Frontal cortex (tissue), 4 donors: ENCODE measurements at places on chromosomes 12 and 14. TPM values are rescaled to one million over a fixed set of nuclear protein-coding genes. Genes with fewer than 3 reads are reported as not detected.

Gene KRT1
- total RNA-seq: 0.82 TPM

Gene GPR84
- not detected for total RNA-seq

Gene LALBA
- total RNA-seq: not detected

Gene GPX2
- total RNA-seq: not detected

Gene AMN
- total RNA-seq: under 0.01 TPM

Gene FOXN4
- total RNA-seq: under 0.01 TPM

Gene SRGAP1
- total RNA-seq: 40.8 TPM

Gene CHST11
- total RNA-seq: 22.0 TPM

Gene YARS2
- 24.1 TPM for total RNA-seq

Gene POTEM
- total RNA-seq: not detected

Gene ALG10B
- 11.8 TPM for total RNA-seq

Gene BMAL2
- 42.4 TPM for total RNA-seq

Gene AKAP6
- 102 TPM for total RNA-seq

Gene TRPV4
- total RNA-seq: not detected

Gene HNRNPA1
- total RNA-seq: 679 TPM

Gene ARHGAP9
- 1.2 TPM for total RNA-seq

Gene BICDL1
- total RNA-seq: 24.5 TPM

GRCh38 chr12:54294953-54295566, 5.8 kb downstream of the NFE2 start:
- no peak for DNase-seq

GRCh38 chr14:99147366-99147740, 124.6 kb downstream of the BCL11B start:
- DNase-seq: no peak

GRCh38 chr14:68655911-68656316, 137.0 kb downstream of the ZFP36L1 start:
- DNase-seq: no peak

GRCh38 chr12:120711411-120711810, 1.2 kb downstream of the UNC119B start:
- DNase-seq: no peak

DNA sequence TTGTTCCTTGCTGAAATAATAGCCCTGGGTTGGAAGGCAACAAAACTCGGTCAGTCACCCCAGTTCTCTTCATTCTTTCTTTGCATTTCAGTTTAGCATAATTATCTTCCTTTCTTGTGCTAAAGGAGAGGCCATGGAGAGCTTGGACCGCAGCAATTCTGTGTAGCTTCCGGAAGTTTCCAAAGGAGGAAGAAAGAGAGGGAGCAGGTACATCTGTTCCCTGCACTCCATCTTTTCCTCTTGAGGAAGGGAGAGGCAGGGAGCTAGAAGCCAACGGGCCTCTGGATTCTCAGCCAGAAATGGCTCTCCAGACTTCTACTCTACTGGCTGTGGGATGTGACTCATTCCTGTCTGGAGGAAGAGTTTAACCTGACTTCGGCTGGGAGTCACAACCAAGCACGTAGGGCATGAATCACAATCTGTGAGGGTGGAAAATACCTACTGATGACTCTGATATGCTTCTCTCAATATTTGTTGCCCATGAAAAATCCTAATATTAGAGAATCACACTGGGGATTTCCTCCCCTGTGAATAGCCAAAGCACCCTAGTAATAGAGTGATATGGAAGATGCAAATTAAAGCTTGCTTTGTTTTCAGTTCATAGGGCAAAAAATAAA, 17.0 kb downstream of the ANO6 start:
- DNase-seq: no peak

DNA sequence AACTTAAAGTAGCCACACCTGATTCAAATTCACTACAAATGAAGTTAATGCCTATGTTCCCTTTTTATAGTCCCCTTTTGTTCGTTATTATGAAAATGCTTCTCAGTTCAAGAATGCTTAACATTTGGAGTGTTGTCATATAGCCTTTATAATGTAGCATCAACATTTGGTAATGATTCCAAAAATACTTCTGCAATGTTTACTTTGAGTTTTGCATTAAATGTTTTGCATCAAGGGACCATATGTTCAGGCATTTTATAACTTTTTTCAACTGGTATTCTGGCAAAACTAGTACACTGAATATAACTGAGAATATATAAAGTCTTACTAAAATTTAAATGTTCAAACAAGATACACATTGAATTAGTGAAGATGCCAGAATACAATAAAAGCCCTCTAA, 209.6 kb upstream of the SLC16A7 start:
- no peak for DNase-seq

DNA sequence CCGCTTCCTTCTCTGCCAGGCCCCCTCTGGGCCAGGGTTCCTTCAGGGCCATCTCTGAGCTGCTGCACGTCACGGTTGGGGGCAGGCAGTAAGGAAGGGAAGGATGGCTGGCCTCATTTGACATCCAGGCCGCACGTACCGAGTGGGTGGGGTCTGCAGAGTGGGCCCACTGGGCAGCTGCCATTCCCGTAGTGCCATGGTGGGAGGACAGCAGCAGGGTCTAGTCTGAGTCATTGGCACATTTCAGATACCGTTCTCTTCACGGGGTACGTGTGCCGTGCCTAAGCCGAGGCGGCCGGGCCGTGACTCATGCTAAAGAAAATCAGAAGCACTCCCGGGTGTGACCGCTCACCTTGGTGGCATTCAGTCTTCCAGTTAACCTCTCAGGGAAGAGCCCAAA, 43.9 kb downstream of the IL31 start:
- DNase-seq: no peak

DNA sequence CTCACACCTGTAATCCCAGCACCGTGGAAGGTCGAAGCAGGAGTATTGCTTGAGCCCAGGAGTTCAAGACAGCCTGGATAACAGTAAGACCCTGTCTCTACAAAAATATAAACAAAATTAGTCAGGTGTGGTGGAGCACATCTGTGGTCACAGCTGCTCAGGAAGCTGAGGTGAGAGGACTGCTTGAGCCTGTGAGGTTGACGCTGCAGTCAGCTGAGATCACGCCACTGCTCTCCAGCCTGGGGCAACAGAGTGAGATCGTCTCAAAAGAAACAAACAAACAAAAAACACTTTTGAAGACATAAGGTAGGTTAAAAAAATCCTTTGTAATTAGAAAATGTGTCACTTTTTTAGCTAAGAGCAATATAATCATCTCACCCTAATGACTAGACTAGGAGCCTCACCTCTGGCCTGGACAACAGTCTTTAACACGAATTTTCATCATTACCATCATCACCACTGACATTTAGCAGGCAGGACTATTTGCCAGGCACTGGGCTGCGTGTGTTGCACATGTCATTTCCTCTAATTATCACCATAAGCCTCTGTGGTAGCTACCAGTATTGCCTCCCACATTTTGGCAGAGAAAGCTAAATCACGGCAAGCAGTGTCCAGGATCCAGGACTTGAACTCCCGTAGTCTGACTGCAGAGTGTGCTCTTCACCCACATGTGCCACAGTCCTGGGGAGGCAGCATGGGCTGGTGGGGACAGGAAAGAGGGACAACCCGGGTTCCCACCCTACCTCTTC, 4.6 kb upstream of the SYCP3 start:
- DNase-seq: no peak

- no peak for DNase-seq
Observed at GRCh38 chr14:96757456-96757855, 39.7 kb upstream of the VRK1 start.

GRCh38 chr12:51855586-51856428, 7.3 kb upstream of the FIGNL2 start:
- DNase-seq: no peak

- DNase-seq: no peak
Observed at GRCh38 chr14:90844321-90844720, 28.1 kb upstream of the TTC7B start.

DNA sequence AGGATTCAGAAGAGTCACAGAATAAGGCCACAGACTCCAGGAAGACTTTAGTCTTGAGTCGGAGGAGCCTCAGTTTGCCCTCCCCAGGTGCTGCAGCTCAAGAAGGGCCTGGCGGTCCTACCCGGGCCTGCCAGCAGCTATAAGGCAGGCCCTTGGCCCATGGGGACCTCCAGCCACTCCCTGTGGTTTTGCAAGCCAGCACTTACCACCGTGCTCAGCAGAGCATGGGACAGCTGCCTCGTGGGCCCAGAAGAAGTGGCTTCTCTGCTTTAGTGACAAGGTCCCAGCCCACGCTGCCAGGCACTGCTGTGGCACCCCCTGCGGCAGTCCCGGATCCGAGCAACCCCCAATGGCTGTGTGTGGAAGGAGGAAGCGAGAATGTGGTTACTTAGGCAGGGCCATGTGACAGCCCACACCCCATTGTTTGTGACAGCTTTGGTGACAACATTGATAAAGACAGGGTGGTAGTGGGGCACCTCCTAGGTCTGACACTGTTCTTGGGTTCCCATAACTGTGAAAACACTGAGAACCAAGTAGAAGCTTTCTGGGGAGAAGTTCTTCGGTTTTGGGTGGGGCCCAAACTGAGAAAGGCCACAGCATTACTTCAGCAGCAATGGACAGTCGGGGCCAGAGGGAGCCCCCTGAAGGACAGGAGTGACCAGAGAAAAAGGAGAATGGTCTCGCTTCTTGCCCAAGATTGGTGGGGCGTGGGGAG, at the start of gene SELPLG:
Gene SELPLG (minus strand): TSS at position 361 of the 715 bp plus-strand sequence. CDS start 9,587 bp downstream, outside the sequence.
- no peak for DNase-seq

DNA sequence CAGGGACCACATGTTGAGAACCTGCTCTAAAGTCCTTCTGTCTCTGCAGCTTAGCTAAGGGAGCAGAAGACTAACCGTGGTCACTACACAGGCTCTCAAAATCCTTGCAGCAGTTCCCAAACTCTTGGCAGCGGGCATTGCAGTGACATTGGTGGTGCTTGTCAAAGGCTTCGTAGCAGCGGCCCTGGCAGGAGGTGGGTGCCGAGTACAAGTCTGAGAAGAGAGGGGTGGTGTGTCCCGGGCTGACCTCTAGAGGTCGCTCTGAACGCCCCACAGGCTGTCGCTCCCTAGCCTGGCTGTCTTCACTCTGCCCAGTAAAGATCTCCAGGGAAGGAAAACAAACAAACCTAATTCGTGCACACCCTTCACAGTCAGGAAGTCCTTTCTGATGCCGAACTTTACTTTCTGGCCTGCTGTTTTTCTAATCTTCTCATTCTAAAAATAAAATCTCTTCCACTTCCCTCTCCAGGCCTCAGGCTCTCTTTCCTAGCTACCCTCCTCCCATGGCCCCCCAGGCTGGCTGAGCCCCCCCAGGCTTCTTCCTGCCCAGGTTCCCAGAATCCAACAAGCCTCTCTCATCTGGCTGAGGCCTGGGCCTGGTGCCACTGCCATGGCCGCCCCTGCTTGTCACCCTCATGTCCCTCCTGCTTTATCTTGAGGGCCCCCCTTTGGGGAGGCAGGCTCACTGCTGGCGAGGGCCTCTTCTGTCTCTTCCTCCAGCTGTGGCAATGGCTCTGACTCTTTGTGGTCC, 7.7 kb downstream of the ENDOU start:
- DNase-seq: peak; percentile 58

DNA sequence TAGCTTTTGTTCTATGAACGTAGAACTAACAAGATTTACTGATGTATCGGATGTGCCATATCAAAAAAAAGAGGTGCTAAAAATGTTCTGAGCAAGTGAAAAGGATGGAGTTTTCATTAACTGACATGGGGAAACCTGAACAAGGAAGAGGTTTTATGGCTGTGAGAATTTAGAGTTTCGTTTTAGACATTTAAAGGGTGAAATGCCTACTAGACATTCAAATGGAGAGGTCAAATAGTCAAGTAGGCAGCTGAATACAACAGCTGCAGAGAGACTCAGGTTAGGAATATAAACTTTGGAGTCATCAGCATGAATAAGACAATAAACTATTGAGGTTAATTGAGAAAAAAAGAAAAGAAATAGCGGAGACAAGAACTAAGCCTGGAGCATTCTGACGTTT, 364.9 kb upstream of the GARIN6 start:
- DNase-seq: no peak

- no peak for DNase-seq
Observed at GRCh38 chr14:68260121-68260520, 440.5 kb downstream of the RAD51B start.

- peak; percentile 55 for DNase-seq
Observed at GRCh38 chr12:57610554-57611107, 604 bp upstream of the ARHGEF25 start.

DNA sequence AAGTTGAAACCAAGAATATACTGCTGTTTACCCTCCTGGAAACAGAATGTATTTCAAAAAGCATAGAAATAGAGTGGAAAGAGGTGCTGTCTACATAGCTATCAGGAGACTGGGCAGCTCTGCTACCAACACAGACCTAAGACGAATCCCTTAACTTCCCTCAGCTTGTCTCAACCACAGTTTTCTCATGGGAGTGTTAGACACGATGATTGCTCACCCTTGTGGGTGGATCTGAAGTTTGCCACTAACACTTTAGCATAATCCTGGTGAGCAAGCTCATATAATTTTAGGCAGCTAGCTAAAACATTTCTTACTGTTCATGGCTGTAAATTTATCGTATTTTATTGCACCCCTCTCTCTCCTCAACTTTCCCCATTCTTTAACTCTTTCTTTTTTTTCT, 38.5 kb downstream of the C12orf75 start:
- no peak for DNase-seq

GRCh38 chr14:75341620-75342019, 63.0 kb downstream of the FOS start:
- DNase-seq: no peak

DNA sequence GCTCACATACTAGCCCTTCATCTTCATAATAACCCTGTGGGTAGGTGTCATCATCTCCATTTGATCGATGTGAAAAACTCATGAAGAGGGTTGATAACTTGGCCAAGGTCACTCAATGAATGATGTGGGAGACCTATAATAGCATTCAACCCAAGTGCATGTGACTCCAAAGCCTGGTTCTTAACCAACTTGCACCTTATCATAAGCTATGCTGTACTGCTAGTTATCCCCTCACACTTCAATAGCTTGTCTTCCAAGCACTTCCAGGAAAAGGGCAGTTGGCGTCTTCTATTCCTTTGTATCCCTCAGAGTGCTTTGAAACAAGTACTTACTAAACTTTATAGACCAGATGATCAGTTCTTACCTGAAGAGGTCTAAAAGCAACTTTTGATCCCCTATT, 15.2 kb downstream of the VIPAS39 start:
- DNase-seq: no peak

GRCh38 chr14:54148251-54148650, 191.6 kb upstream of the BMP4 start:
- DNase-seq: no peak

GRCh38 chr14:89723930-89724627, 230.5 kb downstream of the EFCAB11 start:
- no peak for DNase-seq

GRCh38 chr14:79641371-79641770, 569.9 kb downstream of the DIO2 start:
- no peak for DNase-seq

DNA sequence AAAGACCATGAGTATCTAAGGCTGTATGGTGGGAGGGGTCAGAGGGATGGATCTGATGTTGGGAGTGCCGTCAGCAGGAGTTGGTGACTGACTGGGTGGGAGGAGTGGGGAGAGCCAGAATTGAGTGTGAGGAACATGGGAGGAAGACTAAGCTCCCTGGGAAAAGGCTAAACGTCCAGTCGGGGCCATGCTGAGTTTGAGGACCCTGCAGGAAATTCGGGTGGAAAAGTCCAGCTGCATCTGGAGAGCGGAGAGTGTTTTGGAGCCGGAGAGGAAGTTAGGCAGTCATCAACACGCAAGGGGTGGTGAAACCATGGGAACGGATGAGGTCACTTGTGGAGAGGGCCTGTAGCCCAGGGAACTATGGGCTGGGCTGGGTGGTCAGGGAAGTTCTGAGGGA, 60.9 kb downstream of the ELK3 start:
- DNase-seq: no peak

- no peak for DNase-seq
Observed at GRCh38 chr12:127657036-127657435, 609.9 kb upstream of the TMEM132C start.

GRCh38 chr14:78612666-78613065, 442.5 kb downstream of the NRXN3 start:
- DNase-seq: no peak

GRCh38 chr14:89773151-89773550, 181.4 kb downstream of the EFCAB11 start:
- no peak for DNase-seq
